ENCODE measurements at places on chromosomes 1 and 21.

- no peak for DNase-seq
Measured at GRCh38 chr1:110118636-110119396, 6.6 kb downstream of the UBL4B start.

DNA sequence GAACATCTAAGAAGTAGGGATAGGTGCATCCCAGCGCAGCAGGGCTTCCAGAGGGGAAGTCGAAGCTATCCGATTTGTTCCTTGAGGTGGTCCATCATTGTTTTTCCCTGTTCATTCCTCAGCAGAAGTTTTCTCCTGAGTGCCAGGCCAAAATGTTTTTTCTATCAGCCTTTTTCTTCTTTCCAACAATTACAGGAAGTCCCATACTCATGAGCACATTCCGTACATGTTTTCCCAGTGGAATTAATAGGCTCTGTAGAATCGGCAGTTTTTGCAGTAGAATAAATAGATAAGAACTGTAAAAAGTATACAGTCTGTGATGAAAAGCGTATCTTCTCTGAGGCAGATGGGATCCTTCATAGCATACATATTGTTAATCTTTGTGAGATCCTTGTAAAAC, 24.8 kb downstream of the CD101 start:
- no peak for DNase-seq

GRCh38 chr1:60835649-60836048, 246.7 kb upstream of the NFIA start:
- no peak for DNase-seq

- DNase-seq: no peak
Measured at GRCh38 chr1:58927722-58928085, 143.9 kb upstream of the JUN start.

DNA sequence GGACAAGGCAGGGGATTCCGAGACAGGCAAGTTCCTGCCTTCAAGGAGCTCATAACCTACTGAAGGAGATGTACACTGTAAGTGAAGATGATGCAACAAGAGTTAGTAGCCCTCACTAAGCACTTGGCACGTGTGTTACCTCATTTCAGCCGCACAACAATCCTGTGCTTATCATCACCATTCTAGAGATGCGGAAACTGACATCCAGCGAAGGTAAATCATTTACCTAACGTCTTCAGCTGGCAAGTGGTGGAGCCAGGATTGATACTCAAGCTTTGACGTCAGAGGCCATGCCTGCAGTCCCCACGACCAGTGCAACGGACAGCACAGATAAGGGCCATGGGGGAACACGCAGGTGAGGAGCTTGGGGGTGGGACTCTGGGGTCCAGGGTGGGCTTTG, 2.9 kb upstream of the UBXN10 start:
- no peak for DNase-seq

GRCh38 chr1:89757532-89757931, 63.3 kb upstream of the LRRC8D start:
- no peak for DNase-seq

- DNase-seq: no peak
Measured at GRCh38 chr1:115949156-115949555, 27.2 kb upstream of the SLC22A15 start.

GRCh38 chr1:171984850-171985485, 143.7 kb downstream of the DNM3 start:
- DNase-seq: no peak

DNA sequence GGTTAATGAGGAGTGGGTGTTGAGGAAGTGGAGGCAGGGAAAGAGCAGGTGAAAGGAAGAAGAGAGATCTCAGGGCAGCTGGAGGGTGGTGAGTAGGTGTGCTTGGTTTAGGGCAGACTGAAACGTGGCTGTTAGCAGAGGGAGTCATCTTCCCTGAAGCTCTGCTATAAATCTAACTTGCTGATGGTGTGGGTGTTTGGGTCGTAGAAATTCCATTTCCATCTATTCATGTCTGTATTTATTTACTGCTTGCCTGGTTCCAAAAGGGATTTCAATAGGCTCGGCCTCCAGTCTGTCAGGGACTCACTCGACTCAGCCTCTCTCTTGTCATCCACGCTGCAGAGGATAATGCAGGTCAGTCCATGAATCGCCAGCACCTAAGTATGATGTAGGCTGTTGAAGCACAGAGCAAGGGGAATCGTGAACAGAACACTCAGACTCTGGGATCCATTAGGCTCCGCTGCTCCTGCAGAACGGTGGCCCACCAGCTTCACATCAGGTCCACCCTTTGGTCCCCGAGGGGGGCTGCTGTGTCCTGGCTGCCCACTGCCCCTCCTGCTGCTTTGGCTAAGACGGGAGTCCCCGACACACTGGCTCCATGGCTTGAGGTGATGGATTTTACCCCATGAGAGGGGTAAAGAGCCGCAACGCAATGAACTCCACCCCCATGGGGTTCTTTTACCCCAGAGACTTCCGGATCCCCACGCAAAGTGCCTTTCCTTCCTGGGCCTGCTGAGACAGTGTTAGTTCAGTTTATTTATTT, 156.2 kb downstream of the RHOU start:
- DNase-seq: no peak

DNA sequence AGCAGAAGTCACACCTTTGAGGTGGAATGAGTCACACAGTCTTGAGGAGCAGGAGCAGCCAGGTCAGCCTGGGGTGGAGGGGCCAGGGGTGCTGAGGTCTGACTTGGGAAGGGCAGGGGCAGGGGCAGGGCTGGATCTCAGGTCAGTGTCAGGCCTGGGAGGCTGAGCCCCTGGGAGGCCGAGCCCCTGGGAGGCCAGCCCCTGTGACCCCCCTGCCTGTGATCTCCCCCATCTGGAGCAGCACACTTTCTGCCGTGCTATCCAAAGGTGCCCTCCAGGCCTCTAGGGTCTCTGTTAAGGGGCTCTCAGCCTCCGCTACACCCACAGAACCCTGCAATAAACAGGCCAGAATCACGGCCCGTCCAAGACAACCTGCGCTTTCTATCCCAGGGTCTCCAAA, 36.9 kb upstream of the AJAP1 start:
- no peak for DNase-seq

GRCh38 chr1:67439277-67440029, 9.3 kb upstream of the SERBP1 start:
- no peak for DNase-seq

DNA sequence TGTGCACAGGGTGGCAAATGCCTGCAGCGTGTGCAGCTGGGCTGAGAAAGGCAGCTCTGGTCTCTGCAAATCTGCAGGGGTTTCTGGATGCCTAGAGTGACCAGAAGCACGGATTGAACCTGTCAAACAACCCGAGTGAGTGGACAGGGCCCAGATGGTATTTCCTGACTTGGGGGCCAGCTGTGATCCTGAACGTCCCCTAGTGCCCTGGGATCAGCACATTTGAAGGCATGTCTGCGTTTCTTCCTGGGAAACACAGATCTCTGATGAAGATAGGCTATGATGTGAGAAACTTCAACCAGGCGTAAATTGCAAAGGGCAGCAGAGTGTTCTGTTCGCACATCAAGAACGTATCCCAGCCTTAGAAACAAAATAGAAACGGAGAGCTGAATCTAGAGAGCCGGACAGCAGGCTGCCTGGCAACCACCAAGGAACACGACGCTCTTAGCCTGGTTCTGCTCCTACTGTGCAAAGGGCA, 163.1 kb downstream of the KCNJ6 start:
- no peak for DNase-seq

- no peak for DNase-seq
Measured at GRCh38 chr1:171206204-171206977, 21.3 kb downstream of the FMO2 start.

- DNase-seq: no peak
Measured at GRCh38 chr1:1430992-1431844, 4.3 kb upstream of the VWA1 start.
